ENCODE measurements at places on chromosomes 2 and 18.

DNA sequence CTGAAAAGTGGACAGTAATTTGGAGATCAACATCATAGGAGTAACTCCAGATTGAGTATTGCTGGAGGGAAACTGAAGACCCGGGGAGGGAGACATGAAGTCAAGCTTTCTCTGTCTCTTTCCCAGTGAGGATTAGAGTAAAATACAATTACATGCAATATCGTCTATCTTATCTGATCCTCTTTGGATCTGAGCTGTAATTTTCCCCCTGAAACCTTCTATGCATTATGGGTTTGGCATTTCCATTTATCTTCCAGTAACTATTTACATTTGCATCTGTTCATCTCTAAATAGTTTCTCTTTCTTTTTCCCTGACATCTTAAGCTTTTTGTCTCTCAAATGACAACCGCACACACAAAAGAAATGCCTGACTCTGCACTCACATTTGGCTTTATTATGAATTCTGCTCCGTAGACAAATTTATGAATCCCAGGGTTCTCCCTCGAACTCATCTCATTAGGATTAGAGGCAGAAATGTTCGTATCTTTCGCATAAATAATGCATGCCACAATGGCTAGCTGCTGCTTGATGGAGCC lies 113.1 kb downstream of the SPP2 start:
- no peak for DNase-seq

- DNase-seq = no peak
Observed at GRCh38 chr2:95021847-95022246, 3.7 kb upstream of the MAL start.

GRCh38 chr2:24045511-24046508 lies 1.4 kb downstream of the WDCP start:
- no peak for DNase-seq

DNA sequence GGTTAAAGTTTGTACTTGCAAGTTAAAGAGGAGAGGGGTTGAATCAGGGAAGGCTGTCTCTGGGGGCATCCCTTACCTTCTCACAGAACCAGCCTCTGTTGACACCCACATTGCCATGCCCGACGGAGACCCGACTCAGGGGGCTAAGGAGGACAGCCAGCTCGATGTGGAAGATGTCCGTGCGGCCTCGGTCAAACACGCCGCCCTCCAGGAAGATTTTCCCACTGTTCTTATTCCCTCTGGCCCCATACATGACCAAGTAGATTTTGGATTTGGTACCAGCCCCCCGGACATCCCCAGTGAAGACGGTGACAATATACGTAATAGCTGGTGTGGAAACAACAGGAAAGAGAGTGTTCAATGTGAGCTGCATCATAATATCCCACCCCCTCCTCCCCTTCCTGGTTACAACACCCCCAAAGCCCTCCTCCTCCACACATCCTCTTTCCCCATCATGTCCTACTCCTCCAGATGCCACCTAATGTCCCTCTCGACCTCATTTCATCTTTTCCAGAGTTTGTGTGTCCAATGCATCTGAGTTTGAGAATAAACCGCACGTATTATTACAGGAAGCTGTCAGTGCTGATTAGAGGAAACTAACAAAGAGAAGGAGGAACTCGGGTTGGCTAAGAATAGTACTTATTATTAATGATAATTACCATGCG lies 55.7 kb downstream of the LOXHD1 start:
- DNase-seq = no peak

DNA sequence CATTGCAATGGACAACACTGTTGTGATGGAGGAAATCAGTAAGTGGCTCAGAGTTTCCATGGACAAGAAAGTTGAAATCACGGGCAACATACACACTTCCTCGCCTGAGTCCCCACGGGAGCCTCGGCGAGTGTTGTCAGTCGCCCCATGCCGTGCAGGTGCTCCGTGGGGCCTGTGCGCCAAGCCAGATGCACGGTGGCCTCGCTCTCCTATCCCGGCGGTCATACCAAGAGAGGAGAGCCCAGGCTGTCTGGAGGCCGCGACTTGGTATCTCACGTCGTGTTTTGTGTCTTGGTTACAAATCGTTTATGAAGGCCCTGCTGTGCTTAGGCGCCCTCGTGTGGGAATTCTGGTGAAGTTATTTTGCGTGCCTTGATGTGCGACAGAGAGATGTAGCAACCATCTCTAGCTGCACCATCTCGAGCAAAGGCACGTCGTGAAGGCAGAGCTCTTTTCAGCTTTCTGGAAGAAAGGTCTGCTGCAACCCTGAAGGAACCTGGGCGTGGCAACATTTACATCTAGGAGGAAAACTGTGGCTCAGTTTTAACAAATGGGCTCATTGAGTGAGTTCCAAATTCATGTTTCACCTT lies 21.8 kb downstream of the ATG4B start:
- peak; percentile 52 for DNase-seq

DNA sequence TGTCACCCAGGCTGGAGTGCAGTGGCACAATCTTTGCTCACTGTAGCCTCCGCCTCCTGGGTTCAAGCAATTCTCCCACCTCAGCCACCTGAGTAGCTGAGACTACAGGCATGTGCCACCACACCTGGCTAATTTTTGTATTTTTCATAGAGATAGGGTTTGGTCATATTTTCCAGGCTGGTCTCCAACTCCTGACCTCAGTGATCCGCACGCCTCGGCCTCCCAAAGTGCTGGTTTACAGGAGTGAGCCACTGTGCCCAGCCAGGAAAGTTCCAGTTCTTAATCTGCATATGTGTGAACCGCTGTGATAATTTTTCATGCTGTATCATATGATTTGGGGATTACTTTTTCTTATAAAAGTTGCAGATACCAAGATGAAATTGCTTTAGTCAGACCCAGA lies 14.6 kb upstream of the PPP4R1 start:
- DNase-seq = no peak

All from dermis microvascular lymphatic vessel endothelial cell (primary cell).